ENCODE measurements at places on chromosomes 13 and 19.

GRCh38 chr19:21568816-21569493 is 63.6 kb downstream of the ZNF429 start:
- DNase-seq: peak; percentile 95

GRCh38 chr19:11102944-11103343 is 13.7 kb downstream of the LDLR start:
- no peak for DNase-seq

- no peak for DNase-seq
These were observed 9.7 kb downstream of the SIGLEC6 start for GRCh38 chr19:51521781-51522180.

- peak; percentile 18 for DNase-seq
These were observed 9.8 kb downstream of the PLK5 start for GRCh38 chr19:1533510-1534150.

GRCh38 chr13:93260591-93260990 is 34.0 kb downstream of the GPC6 start:
- no peak for DNase-seq

- no peak for DNase-seq
These were observed 716.2 kb upstream of the GPC6 start for GRCh38 chr13:92510416-92510815.

DNA sequence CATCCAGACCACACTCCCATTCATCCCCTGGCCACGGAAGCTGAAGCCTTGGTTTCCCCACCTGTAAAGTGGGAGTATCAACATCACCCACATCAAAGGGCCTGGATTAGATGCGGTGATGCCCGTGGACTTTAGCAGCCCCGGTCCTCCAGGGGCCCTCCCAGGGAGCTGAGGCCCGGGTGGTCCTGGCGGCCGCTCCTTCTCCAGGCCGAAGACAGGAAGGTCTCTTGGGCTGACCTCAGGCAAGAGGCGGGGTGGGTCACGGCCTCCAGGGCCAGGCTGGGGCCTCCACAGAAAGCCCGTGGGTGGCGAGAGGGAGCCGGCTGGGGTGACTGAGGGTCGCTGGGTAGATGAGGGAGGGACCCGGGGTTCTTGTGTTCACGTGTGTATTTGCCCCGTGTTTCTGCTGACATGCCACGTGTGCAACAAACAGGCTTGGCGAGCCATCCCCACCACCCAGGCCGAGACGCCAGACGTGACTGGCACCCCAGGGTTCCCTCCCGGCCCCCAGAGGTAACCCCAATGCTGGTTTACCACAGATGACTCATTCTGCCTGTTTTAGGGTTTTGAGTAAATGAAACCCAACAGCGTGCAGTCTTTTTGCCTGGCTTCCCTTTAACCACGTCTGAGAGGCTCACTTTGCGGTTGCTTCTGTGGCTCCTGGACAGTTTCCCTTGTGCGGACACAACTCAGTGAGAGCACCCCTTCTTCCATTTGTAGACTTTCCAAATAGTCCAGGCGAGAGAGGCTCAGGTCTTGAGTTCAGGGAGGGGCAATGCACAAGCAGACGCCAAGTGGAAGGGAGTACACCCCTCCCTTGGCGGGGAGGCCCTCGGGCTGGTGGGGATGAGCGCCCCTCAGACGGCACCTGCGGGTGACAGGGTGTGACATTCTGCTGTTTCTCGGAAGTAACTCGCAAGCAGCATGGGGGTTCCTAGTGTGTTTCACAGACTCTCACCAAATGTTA is 42.9 kb downstream of the C13orf46 start:
- DNase-seq: no peak

DNA sequence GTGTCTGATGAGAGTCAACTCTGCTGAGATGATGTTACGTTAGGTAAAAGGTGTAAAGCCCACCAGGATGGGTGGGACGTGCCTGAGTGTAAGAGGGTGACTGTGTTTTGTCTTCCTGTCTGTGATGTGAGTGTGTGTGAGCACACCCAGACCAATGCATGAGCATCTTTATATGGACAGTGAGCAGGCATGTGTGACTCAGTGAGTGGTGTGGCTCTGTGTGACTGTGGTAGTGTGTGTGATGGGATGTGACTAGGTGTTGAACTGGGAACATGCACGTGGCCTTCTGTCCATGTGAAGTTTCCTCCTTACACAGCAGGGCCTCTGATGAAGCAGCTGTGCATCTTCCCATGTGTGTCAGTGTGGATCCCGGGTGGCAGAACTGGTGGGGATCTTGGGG is 17.8 kb upstream of the LGALS16 start:
- no peak for DNase-seq

Measured in NCI-H146 (cell line).